ENCODE measurements at places on chromosomes 6 and 20.

DNA sequence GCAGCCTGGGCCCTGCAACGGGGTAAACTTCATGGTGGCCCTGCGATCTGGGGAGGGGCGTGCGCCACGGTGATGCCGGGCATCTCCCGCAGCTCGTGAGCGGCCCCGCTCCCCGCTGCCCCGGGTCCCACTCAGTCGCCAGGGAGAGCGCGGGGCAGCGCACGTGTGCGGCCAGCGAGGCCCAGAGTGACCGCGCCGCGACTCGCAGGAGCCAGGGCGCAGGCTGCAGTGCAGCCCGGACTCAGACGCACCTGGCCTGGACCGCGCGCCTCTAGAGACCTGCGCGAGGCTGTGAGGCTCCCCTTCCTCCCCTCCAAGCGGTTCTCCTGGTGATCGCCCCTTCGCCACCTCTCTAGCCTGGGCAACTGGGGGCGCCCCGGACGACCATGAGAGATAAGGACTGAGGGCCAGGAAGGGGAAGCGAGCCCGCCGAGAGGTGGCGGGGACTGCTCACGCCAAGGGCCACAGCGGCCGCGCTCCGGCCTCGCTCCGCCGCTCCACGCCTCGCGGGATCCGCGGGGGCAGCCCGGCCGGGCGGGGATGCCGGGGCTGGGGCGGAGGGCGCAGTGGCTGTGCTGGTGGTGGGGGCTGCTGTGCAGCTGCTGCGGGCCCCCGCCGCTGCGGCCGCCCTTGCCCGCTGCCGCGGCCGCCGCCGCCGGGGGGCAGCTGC is 652 bp downstream of the BMP6 start:
- peak overlapping the region; percentile 76 for H3K4me3 ChIP-seq
- peaks cover 12% of the 10 kb centered on the region for H3K4me1 ChIP-seq
- H3K27me3 ChIP-seq = peaks cover 68% of the 10 kb centered on the region

DNA sequence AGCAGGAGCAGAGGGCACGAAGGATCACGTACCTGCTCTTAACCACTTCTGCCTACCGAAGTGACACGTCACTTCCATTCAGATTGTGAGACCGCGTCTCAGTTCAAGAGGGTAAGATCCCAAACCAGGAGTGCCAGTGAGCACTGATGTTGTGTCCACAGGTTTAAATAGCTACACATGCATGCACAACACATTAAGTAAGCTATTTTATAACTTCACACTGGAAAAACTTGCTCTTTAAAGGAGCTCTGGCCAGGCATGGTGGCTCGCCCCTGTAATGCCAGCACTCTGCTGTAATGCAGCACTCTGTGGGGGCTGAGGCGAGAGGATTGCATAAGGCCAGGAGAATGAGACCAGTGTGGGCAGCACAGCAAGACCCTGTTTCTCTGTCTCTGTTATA is 21.1 kb downstream of the ABHD12 start:
- H3K27ac ChIP-seq = no peak overlapping the region
- DNase-seq = no peak
- H3K27me3 ChIP-seq = no peaks in the 10 kb centered on the region
- H3K36me3 ChIP-seq = peaks cover 16% of the 10 kb centered on the region
- no peak overlapping the region for H3K4me3 ChIP-seq

- H3K27ac ChIP-seq = no peak overlapping the region
- H3K4me1 ChIP-seq = no peaks in the 10 kb centered on the region
- peaks cover 3% of the 10 kb centered on the region for H3K27me3 ChIP-seq
- DNase-seq = no peak
- H3K36me3 ChIP-seq = no peaks in the 10 kb centered on the region
These were observed 37.1 kb upstream of the TFAP2A start for GRCh38 chr6:10451828-10452509.

DNA sequence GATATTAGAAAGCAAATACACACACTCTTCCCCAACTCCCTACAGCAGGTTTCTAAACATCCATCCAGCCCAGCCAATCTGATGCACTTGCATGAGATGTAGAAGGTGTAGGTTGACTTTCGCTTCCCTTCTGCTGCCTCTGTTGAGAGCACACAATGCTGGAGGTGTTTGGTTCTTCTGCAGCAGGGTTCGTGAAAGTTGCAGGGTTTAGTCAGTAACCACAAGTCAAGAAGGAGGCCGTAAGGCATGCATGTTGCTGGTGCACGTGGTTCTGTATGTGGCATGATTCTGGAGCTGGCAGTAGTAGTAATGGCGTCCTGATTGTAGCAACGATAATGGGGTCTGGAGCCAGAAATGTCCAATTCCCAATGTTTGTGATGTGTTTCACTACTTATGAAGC is 53.0 kb downstream of the DEK start:
- H3K36me3 ChIP-seq = peaks cover 19% of the 10 kb centered on the region
- H3K27me3 ChIP-seq = no peaks in the 10 kb centered on the region
- no peak overlapping the region for H3K4me3 ChIP-seq
- H3K27ac ChIP-seq = no peak overlapping the region
- peak; percentile 12 for DNase-seq
- H3K4me1 ChIP-seq = peaks cover 10% of the 10 kb centered on the region

All from activated naive CD4-positive, alpha-beta T cell treated with anti-CD3 and anti-CD28 coated beads for 36 hours (primary cell).